ENCODE measurements at places on chromosomes 12 and 14. TPM values are rescaled to one million over a fixed set of nuclear protein-coding genes. Genes with fewer than 3 reads are reported as not detected.

TAS2R9 gene
- total RNA-seq, result not detected

NOPCHAP1 gene
- total RNA-seq, result 10.5 TPM

TGM1 gene
- total RNA-seq, result 12.3 TPM

PTCSC3 gene
- not detected for total RNA-seq

C3AR1 gene
- 0.41 TPM for total RNA-seq

DRAM1 gene
- total RNA-seq, result 44.1 TPM

KRT72 gene
- total RNA-seq, result not detected

DNA sequence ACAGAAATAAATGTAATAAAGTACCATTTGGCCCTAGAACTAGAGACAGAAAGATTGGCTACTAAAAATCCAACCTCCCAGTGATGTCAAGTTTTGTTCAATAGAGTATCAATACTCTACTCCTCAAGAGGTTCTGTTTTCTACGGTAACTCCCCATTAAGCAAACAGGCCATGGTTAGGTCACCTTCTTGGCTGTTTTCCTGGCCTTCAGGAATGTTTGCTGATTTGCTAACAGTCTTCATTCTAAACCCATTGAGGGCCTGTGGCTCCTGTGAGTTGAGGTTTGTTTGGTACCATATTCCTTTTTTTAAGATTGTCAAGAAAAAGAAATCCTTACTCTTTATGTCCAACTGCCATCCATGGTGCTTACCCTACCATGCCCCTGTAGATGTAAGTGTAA, 1022.0 kb upstream of the TMEM132C start:
- DNase-seq, result no peak

DNA sequence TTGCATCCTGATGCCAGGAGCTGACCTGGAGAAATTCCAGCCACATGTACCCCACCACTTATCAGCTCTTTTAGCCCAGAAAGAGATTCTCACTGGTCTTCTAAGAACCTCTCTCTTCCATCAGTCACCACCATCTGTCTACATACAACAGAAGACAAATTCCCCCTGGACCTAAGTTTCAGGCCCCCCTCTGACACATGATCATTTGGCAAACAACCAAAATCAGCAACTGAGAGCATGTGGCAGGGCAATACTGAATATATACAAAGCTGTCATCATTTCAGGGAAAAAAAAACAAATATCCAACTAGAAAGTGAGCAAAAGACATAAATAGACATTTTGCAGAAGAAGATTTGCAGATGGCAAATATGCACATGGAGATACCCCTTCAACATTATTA, 180.2 kb downstream of the FOXN3 start:
- DNase-seq, result no peak

DNA sequence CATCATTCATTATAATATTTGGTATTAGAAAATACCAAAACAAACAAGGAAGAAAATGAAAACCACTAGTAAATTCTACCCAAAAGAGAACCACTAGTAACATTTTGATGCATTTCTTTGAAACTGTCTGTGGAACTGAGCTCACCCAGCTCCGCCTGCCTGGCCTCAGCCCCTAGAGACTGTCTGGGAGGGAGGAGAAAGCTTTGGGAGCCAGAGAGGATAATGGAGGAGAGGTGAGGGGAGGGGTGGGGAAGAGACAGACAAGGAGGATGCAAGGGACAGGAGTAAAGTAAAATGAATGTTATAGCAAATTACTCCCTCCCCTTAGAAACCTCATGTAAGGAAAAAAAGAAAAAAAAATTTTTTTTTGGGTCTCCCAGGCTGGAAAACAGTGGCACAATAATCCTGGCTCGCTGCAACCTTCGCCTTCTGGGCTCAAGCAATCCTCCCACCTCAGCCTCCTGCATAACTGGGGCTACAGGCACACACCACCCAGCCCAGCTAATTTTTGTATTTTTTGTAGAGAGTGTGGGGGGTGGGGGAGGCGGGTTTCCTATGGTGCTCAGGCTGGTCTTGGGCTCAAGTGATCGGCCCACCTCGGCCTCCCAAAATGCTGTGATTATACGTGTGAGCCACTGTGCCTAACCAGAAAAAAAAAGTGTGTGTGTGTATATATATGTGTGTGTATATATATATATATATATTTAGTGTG, 3.2 kb upstream of the MMP19 start:
- no peak for DNase-seq

DNA sequence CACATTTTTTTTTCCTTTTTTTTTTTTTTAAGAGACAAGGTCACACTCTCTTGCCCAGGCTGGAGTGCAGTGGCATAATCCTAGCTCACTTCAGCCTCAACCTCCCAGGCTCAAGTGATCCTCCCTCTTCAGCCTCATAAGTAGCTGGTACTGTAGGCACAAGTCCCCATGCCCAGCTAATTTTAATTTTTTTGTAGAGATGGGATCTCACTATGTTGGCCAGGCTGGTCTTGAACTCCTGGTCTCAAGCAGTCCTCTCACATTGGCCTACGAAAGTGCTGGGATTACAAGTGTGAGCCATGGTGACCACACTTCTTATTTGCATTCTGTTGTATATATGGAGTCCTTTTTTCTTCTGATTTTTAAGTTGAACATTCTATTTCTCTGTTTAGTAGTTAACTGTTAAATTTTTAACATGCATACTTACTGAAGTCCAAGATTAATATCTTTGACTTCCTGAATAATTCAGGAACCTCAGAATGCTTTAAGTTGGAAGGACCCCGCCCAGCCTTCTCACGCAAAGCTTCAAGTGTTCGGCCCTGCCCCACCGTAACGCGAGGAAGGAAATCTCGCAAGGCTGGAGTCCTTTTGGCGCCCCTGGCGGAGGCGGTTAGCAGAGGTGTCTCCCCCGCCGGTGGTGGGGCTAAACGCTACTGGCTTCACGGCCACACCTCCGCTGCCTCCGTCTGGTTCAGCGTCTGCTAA, 21.6 kb downstream of the SPATS2 start:
- no peak for DNase-seq

DNA sequence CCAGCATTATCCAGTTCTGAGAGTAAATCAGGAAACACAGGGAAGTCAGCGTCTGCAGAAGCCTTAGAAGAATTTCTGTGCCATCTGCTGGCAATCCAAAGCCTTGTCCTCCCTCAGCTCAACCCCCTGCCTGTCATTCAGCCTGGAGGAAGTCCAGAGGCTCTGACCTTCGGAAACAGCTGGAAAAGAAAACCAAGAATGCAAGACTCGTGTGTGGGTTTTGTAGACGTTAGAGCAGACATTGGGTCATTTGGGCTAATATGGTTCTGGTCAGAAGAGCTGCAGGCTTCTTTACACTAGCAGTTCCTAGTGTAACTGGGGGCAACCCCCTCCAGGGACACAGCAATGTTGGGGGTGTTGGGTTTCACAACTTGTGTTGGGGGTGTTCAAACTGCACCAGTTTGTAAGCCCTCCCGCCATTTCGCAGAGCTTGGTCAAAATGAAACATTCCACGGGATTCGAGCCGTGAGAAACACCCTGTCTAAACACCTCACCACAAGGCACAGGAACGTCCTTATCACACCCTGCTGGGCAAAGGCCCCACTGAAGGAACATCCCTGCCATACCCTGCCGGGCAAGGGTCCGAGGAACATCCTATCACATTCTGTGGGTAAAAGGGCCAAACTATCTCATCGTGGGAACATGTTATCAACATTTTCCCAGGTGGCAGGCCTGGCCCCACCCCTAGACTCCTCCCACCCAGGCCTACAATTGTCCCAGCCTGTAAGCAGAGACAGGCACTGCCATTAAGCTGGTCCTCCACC, 21.0 kb upstream of the SERPINA4 start:
- DNase-seq, result no peak

- DNase-seq, result no peak
Measured at GRCh38 chr12:120439646-120440247, 1.8 kb downstream of the COX6A1 start.

GRCh38 chr12:131749618-131750315, 38.9 kb downstream of the SFSWAP start:
- DNase-seq, result no peak

DNA sequence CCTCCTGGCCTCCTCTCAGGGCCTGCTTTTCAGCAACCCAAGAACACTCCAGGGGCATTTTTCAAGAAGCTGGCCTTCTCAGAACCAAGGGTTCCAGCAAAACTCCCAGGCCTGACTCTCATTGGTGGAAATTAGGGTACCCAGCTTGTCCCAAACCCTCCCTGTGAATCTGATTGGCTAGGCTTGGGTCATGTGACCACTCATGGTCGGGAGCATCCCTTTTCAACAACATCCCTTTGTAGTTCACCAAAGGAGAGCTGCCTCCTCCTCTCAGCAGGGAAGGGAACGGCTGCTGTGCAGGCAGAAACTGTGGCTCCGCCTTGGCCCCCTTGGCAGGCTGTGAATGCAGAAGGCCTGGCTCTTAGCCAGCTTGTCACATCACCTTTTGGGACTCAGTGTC, 94.5 kb downstream of the AACS start:
- DNase-seq, result no peak

DNA sequence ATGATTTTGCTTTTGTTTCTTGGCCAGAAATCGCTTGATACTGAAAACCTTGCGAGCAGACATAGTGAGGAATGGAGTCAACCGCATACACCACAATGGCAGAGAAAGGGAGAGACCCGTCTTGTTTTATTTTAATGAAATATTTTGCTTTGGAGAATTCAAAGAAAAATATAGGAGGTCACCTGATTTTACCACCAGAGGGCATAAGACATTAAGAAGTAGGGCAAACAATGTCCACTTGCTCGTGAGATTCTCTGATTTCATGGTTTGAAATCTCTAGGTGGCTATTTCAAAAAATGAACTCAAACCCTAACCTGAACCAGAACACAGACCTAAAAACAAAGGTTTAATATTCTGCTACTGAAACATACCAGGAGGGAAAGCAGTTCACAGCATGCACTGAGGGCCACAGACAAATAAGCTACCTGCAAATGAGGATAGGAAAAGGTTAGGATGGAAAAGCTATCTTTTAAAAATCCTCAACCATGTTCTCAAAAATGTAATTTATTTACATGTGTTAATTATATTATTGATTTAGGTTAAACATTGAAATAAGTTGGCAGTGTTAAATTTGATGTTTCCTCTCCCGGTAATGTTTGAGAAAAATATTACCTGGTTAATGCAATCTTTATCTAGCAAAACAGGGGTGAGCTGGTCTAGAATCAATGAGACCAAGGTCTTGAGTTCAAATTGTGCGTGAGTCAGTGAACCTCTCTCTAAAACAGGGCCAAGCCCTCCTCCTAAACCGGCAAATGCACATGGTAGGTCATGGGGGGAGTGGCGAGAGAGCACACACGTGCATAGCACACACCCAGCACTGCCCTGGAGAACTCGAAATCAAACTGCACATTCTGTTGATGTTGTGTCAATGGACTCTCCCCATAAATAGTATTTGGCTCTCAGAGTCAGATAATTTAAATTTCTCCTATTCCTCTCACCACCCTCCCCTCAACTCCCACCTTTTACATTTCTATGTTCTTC, 12.5 kb downstream of the IFNG-AS1 start:
- no peak for DNase-seq

DNA sequence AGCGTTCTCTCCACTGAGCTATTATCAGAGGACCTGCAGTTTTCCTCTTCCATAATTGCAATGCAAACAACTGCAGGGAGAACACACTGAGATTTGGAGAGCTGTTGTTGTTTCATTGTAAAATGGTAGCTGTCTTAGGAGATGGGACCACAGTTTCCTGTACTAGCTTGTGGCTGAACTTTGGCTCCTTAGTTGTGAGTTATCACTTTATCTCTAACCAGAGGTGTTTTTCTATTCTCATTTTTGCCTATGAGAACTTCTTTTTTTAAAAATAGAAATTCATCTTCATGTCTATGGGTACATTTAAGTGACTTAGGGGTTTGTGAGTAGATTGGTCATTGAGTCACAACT, 216.5 kb downstream of the SLC38A4 start:
- DNase-seq, result no peak

DNA sequence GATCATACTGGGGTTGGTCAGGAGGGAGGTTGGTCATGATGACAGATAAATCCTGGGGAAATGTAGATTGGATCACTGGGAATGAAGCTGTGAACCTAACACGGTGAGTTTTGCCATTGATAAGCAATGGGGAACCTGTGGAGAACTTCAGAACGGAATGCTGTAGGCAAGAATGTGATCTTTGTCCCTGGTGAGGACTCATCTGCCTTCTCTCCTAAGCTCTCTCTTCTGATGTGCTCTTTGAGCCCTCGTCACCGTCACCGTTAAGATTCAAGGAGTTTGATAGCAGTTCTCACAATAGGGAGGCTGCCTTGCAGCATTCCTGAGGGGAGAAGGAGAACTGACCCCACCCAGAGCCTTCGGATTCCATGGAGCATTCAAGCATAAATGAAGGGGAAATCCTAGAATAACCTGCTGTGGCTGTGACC, 217.6 kb downstream of the ANO6 start:
- DNase-seq, result peak; percentile 42

DNA sequence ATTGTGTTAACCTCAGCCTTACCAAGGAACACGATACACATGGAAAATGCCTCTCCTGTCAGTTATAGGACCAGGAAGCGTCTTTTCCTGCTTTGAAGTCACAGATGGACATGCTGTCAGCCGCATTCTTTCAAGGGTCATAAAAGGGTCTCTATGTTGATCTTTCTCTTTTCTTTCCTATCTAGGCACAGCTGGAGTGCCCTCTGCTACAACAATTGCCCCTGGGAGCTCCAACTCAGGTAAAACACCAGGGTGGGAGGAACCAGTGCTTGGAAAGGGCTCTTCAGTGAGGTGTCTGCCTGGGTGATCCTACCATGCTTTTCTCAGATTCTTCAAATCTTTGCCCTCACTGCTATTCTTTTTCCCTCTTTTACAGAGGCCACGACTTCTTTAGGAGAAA, 157.4 kb upstream of the CNTN1 start:
- no peak for DNase-seq

GRCh38 chr12:57451233-57451778, 3.8 kb upstream of the INHBE start:
- no peak for DNase-seq

All from kidney epithelial cell (primary cell).